Epithelial cell of proximal tubule (primary cell): ENCODE measurements at places on chromosomes 7 and 10. TPM values are rescaled to one million over a fixed set of nuclear protein-coding genes. Genes with fewer than 3 reads are reported as not detected.

- DNase-seq: no peak
These were observed 24.0 kb upstream of the ERCC6 start for GRCh38 chr10:49562893-49563292.

DNA sequence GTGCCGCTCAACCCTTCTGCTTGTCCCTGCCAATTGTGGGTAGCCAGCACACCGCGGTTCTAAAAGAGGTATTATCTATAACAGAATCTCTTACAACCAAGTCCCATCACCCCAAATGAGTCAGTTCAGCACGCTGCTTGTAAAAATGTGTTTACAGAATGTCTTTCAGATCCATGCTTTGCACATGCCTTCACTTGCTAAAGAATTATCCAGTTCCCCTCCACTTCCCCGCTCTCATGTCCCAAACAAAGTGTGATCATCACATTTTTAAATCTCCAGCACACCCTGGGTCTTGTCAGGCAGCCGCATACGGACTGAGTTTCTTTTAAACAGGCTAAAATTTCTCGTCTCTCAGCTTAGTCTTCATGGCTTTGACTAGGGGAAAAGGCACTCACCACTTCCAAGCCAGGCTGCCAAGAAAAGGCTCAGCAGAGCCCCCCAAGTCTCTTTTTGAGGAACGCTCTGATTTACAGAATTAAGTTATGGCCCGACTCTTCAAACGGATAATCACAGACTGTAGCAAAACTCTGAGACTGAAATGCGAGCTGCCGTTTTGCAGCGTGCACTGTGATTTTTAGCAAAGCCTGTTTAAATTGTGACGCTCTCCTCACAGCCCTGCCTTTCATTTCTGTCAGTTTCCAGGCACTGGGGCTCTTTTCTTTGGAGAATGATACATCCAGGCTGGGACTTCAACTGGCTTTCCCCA is 29.8 kb upstream of the FGFR2 start:
- no peak for DNase-seq

DNA sequence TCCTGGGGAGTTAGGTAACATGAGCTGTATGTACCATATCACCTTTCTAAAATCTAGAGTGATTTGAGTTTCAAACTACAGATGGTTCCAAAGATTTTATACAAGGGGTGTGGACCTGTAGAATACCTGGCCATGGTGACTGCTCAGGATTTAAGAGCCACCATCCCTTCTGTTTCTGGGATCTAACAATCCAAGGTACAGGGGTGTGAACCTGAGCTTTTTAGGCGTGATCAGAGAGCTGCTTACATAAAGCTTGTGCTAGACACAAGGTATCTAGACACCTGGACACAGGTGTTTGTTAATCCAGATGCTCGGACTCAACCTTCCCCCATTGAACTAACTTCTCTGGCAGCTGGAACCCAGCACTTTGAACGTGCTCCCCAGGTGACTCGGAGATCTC is 516.4 kb downstream of the RPS24 start:
- DNase-seq: no peak

DNA sequence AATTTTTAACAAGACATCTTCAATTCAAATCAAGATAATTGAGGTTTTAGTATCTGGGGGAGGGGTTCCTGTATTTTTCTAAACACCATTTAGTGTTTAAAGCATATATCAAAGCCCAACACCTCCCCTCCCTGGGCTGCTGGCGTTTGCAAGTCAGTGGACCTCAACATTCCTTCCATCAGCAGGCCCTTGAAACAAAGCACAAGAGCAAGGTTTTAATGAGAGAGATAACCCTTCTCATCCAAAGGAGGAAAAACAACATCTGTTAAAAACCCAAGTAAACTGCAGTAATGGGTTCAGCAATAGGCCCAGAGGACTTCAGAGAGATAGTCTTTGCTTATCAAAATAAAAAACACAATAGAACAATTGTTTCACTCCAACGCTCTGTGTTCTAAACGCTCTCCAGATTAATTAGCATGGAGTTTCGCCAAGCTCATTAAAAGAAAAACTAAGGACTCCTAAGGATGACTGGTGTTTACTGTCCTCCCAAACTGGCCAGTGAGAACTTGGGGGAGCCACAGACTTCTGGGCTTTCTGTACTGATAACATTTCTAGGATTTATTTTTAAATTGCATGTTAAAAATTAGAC is 2.5 kb downstream of the JCAD start:
- no peak for DNase-seq

Gene PTPN20
- 1.0 and 1.3 TPM in 2 replicates for total RNA-seq

GRCh38 chr7:29563590-29564495 is at the start of gene PRR15:
PRR15 (plus strand) TSS chr7:29563835; CDS start chr7:29566330, 2,495 bp downstream.
- DNase-seq: peak; percentile 38

- DNase-seq: peak; percentile 10
These were observed 45.6 kb upstream of the TAS2R16 start for GRCh38 chr7:123041101-123041500.

Gene DNAJB12
- 25.0 and 29.8 TPM in 2 replicates for total RNA-seq

DNA sequence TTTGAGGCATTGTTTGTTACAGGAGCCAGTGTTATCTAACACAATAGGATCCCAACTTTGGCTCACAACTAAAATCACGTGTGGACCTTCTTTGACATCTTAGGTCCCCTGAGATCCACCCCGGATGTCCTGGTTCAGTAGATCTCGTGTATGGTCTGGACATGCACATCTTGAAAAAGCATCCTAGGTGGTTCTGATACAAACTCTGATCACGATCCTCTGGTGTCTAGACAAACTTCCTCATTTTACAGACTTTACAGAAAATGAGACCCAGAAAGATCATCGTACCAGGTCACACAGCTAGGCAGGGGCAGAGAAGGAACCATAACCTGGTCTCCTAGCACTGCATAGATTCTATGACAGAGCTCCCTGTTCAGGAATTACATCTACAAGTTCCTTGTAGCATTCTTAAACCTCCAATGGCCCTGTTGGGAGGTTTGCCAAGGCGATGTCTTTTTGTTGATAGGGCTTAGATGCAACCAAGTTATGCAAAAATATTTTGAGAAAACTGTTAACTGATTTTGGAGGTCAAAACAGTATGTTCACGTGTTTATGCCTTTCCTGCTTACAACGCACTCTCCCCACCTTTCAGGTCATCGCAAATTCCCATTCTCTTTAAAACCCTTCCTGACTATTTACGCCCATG is 30.8 kb upstream of the CHST15 start:
- DNase-seq: no peak

DNA sequence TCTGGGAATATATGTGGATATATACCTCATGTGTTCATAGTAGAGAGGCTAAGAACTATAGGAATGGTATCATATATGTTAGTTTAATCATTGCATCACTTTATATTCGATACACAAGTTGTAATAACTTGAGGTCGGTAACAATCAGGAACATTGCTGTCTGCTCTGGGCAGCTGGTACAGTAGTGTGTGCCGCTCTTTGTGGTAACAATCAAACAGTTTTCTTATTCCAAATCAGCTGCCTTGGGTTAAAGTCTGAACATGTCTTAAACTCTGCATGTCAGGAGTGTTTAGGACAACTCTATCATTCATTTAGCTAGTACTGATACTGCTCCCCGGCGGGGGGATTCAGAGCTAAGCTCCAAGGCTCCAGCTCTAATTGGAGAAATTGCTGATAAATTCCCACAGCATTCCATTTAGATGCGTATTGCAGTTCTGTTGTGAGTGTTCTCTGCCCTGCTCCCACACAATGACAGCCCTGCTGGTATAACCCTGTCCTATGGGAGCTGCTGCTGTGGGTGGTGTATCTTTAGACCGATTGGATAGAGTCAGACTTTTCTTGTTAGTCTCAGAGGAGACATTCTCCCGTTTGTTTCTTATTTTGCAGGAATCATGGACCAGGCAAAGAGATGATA is 707.5 kb upstream of the FZD8 start:
- no peak for DNase-seq

DNA sequence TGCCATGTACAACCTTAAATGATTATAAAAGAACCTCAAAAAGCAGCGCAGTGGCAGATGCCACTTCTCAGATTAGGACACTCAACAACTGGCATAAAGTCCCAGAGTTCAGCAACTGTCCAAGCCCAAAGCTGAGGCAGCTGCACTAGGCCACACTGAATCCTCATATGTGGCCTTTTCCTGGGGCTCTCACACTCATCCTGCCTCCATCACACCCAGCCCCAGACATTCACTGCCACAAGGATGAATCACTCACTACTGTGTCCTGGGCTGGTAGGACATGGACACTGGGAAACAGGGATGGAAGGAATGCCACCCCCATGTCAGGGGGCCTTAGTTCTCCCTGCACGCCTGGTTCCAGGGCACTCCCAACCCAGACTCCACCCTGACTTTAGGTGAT is 547.7 kb downstream of the TNS3 start:
- no peak for DNase-seq

- DNase-seq: no peak
These were observed 16.2 kb downstream of the OPTN start for GRCh38 chr10:13115832-13116803.

GRCh38 chr7:36280840-36281812 is 108.5 kb upstream of the ANLN start:
- DNase-seq: no peak

GRCh38 chr10:57094083-57094482 is 733.0 kb upstream of the ZWINT start:
- DNase-seq: no peak

DNA sequence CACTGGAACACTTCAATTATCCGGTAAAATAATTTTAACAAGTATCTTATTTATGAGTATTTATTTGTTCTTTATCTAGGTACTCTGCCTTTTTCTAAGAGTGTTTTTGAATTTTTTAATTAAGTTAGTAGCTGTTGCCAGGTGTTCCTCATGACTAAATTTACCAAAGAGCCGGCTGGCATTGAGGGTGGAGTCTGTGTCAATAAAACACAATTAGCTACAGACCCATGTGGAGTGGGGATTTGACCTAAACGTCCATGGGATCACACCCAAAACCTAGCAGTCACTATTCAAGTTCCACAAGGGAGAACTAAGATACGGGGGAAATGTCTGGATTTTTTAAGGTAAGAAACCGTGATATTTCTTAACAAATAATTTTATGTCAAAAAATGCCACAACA is 9.8 kb downstream of the SLC16A12 start:
- no peak for DNase-seq

DNA sequence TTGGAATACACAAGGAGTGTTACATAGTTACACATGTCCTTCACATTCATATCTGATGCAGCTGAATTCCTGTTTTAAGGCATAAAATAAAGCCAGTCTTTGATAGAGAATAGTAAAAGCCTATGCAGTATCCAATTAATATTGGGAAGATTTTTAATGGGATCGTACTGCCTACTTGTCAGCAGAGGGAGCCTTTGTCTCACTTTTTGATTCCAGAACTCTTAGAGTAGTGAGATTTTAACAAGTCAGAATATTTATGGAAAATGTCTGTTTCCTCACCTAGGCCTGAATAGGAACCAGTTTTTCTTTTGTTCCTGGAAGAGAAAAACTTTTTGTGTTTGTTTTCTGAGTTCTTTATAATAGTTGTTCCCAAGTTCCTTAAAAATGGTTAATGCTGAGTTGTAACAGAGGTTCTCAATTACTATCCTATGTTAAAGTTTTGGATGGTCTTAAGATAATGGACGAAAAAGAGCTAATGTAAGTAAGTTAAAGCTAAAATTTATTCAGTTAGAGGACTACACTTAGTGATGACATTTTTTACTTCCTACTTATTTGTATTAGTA is 114.0 kb downstream of the BBS9 start:
- peak; percentile 26 for DNase-seq

DNA sequence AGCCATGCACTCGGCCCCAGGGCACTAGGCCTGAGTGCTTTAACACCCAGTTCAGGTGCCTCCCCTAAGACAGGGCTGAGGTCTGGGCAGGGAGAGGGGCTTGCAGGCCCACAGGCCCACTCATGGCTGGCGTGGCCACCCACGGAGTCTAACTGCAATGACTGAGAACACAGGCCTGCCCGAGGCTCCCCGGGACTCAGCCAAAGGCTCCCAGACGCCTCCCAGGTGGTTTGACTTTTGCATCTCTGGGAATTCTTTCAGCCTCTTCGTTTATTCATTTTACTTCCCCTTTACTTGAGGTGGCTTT is 37.3 kb downstream of the PTPRN2 start:
- no peak for DNase-seq

DNA sequence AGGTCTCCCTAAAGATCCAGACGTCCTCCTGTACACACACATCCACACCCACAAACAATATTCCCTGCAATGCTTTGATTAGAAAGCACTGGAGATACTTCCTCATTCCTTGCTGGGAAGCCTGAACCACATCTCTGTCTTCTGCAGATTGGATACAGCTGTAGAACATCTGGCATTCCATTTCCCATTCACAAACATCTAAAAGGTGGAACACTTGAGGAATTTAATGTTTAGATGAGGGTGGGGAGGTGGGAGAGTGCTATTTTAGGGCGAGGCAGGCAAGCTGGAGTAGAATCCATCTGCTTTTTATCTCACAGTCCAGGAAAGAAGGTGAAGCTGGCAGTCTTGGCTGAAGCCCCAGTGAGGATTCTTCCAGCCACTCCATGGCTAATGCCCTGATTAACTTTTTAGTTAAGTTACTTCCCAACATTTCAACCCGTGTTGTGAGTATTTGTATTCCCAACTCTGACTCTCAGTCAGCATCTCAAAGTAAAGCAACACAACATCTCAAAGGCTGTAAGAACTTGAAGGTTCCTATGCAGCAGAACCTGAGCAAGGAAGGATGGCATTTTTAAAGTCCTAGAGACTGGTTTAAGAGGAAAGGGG is 46.1 kb downstream of the CYTH3 start:
- DNase-seq: no peak

DNA sequence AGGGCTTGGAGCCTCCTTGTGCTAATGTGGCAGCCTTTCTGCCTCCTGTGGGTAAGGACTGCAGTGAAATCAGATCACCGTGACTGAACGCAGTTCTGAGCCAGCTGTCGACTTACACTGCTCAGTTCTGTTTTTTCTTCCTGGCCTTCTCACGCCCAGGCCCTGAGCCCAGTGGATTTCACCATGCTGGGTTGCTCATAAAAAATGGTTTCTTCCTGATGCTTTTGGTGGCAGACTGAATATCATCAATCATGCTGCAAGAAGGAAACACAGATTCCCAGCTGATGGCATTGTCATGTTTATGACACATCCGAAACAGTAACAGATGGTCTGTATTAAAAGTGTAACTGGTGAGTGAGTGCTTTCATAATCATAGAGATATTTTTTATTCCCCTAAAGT is 389.6 kb downstream of the GALNT17 start:
- DNase-seq: no peak

GRCh38 chr10:14953424-14954000 is 384 bp downstream of the DCLRE1C start:
- no peak for DNase-seq

DNA sequence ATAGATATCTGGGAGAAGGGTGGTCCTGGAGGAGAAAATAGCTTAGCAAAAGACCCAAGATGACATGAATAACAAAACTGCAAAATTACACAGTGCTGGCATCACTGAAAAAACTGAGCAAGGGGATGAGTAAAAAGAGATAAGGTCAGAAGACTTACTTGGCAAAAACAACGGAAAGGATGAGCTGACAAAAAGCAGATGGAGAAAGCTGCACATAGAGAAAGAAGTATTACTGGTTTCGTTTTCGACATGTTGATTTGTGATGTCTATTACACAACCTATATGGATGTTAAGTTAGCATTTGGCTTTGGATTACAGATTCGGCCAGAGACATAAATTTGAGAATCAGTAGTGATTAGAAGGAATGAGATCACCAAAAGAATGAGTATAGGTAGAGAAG is 132.1 kb downstream of the MACC1 start:
- no peak for DNase-seq

- no peak for DNase-seq
These were observed 51.5 kb downstream of the KAT6B start for GRCh38 chr10:74877898-74878297.
